ENCODE measurements at places on chromosomes 7 and 10.

DNA sequence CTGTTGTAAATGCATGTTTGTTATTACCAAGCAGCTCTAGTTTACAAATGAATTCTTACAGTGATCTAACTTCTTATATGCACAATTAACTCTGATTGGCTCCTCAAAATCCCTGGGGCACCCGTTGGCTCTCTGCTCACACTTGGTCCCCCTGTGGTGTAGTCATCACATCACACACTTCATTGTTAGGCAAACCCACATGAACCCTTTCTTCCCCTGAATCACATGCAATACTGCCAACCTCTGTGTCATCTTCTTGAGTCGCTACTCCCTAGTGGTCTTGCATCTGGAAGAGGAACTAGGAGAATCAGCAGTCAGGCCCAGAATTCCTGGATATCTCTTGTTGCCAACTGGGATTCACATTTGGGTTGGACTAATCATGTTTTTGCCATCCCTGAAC is 73.1 kb downstream of the CD36 start:
- peak; percentile 34 for DNase-seq

- no peak for DNase-seq
These were observed 35.9 kb upstream of the AP5Z1 start for GRCh38 chr7:4739528-4739992.

DNA sequence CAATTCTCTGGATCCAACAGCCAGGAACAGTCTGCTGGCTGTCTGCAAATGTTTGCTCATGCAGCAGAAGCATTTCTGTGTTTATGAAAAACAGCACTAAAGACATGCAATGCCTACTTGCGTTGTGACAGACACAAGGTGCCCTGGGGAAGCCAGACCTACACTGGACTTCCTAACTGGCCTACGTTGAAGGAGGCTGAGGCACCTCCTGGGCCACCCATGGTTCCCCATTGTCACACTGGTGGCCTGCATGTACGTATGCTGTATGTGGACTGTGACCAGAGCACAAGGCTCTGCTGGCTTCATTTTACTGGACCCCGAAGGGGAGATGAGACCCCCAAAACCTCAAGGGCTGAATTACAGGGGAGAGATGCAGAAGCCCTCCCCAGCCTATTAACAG is 27.7 kb downstream of the PSAP start:
- no peak for DNase-seq

DNA sequence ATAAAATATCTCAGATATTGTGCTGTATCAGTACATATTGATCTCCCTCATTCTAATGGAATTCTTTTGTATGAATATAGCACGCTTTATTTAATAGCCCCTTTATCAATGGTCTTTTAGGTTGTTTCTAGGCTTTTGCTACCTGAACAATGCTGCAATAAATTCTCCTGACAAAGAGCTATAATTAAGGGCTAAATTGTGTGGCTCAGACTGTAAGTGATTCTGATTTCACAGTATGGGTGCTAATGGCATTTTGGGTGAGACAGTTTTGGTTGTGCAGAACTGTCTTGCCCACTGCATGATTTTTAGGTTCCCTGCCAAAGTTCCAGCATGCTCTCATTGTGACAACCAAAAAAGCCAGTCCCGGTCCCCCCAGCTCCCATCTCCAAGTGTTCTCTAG is 363.2 kb downstream of the REEP3 start:
- no peak for DNase-seq

DNA sequence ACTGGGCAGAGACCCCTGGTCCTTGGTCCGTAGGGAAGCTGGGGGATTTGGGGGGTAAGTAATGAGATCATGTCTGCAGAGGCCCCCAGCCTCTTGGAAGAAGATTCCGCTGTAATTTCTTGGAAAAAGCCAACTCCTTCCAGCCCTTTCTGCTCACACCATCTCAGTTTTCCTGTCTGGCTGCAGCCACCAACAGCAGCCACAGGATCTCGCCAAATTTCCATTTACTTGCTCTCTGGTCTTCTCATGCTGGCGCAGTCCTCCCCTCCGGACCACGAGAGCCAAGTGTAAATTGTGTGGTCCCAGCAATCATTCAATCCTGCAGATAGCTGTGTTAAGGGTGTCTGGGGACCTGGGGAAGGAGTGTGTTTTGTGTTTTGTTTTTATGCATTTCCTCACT is 49.6 kb downstream of the ASB13 start:
- DNase-seq, result no peak

GRCh38 chr10:102951316-102951715 is 33.2 kb downstream of the CNNM2 start:
- DNase-seq, result peak; percentile 34

DNA sequence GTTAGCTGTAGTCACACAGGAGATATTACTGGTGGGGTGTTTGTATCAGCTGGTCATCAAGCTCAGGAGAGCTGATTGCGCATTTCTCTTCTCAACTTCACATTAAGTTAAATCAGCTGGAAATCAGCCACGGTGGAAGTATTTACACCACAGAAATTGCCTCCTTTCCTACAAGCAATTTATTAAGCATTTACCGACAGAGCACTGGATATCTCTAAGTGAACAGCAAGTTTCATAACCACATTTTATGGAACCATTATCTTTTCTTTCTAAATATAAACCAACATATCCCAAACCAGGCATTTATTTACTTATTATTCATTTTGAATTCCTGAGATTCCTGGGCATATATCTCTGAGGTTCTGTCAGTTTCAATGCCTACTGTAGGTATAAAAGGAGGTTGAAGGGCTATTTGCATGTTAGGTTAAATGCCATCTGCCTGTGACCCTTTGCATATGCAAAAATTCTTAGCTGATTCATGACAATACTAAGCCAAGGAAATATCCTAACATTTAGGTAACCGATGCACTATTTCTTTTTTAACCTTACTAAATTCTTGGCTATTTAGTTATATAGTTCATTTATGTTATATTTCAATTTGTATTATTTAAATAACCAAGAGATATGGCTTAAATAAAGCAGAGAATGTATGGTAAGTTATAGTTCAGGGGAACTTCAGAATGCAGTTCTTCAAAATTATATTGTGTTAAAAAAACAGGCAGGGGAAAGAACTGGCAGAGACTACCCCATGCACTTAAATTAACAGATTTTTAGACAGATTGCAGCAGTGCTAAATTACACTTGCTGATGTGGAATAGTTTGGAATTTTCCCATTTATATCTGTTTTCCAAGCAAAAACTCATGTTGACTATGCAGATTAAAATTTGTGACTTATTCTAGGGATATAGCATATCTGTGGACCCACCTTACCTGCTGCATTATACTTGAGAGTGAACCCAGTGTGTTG is 56.8 kb downstream of the DYNC1I1 start:
- no peak for DNase-seq

DNA sequence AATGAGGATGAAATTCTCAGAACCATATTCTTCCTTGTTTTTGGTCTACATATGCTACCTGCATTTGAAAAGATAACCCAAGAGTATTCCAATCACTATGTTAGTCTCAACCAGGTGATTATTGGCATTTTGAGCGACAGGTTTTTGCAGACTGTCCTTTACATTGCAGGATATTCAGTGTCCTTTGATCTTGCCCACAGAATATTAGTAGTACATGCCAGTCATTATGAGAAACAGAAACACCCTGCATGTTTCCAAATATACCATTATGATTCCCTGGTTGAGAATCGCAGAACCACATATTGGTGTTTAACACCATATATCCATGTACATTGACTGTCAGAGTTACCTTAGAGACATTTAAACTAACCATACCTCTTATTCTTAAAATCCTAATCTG is 30.6 kb downstream of the TMEM243 start:
- no peak for DNase-seq

GRCh38 chr10:73413108-73413527 is 740 bp downstream of the ANXA7 start:
- DNase-seq, result no peak

DNA sequence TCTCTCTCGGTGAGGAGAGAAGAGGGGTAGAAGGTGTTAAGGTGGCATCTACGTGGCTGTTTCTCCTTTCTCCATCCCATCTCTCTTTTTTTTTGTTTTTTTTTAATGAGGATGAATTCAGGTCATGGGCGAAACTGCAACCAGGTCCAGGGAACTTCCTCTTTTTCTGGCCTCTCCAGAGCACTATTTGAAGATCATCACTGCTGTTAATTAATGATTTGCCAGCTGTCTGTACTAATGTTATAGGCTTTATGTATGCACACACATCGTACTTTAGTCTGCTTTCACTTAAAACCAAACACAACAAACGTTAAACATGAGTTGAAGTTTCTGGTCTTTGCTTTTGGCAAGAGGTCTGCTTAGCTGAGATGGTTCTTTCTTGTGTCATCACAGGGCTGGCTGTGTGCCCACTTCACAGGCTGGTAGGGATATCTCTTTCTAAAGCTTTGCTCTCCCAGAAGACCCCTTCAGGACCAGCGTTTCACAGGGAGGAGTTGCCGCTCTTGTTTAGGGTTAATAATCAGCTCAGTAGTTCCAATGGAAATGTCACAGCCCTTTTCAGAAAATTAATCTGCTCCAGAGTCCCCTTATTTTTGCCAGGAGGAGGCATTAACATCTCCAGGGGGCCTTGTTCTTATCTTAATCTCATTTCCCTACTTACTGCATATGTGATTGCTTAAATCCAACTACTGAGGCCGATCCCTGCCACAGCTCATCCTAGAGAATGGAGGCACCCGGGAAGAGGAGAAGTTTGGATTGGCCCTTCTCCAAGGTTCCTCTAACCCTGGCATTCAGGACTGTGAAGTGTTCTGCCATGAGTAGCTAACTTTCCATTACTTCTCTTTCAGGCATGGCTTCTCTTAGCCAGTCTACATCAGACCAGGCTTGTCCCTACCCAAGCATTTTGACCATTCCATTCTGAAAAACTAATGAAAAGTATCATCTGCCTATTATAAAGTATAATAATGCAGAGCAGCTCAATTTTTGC is 273.9 kb upstream of the NFE2L3 start:
- DNase-seq, result peak; percentile 39

- peak; percentile 71 for DNase-seq
These were observed 134.6 kb upstream of the NPSR1 start for GRCh38 chr7:34523226-34523918.

DNA sequence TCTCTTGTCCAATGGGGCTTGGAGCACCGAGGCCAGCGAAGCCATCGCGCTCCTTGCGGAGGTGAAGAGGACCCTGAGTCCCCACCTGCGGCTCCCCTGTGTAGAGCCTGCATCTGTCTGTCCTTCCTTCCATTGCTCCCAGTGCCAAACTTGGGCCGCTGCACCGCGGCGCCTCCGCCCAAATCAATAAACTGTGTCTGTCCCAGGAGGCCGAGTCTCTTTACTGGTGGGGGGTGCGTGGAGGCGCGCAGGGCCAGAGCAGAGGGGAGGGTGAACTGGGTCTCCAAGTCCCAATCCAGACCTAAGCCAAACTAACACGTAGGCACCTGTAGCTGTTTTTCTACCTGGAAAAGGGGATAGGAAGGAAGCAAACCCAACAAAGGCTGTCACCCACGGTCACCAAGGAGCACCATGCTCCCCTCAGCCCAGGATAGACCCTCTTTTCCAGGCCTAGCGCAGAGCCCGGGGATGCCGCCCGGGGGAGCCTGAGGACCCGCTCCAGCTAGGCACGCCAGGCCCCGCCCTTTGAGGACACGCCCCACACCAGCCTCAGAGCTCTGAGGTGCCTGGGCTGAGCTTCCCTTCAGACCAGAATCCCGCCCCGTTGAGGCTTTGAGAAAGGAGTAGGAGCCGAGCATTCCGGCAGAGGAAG is 1.2 kb upstream of the CHAT start:
- no peak for DNase-seq

GRCh38 chr10:79247373-79248137 is 99.7 kb upstream of the PPIF start:
- DNase-seq, result no peak

DNA sequence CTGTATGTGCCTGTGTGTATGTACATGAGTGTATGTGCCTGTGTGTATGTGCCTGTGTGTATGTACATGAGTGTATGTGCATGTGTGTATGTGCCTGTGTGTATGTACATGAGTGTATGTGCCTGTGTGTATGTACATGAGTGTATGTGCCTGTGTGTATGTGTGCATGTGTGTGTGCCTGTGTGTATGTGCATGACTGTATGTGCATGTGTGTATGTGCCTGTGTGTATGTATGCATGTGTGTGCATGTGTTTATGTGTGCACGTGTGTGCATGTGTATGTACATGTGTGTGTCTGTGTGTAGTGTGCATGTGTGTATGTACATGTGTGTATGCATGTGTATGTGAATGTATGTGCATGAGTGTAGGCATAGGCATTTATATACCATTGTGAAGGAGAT is 274.8 kb downstream of the ADARB2 start:
- DNase-seq, result no peak

DNA sequence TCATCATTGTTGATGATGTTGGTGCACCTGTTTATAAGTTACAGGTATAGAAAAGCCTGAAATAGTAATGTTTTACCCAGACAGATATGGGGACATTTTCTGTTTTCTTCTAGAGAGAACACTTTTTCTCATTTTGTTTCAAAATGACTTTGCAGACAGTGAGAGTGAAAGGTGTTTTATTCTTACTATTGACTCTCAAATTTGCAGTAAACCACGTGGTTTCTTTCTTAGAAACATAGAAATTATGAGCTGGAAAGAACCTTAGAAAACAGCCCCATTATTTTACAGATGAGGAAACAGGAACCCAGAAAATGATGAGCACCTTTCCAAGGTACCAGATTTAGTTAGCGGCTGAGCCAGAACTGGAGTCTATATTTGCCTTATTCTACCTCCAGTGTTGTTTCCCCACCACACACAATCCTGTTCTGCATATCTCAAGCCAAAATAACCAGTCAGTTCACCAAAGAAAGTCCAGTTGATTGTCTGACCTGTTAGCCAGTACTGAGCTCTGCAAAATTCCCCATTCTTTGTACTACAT is 138.9 kb upstream of the AHR start:
- DNase-seq, result no peak

DNA sequence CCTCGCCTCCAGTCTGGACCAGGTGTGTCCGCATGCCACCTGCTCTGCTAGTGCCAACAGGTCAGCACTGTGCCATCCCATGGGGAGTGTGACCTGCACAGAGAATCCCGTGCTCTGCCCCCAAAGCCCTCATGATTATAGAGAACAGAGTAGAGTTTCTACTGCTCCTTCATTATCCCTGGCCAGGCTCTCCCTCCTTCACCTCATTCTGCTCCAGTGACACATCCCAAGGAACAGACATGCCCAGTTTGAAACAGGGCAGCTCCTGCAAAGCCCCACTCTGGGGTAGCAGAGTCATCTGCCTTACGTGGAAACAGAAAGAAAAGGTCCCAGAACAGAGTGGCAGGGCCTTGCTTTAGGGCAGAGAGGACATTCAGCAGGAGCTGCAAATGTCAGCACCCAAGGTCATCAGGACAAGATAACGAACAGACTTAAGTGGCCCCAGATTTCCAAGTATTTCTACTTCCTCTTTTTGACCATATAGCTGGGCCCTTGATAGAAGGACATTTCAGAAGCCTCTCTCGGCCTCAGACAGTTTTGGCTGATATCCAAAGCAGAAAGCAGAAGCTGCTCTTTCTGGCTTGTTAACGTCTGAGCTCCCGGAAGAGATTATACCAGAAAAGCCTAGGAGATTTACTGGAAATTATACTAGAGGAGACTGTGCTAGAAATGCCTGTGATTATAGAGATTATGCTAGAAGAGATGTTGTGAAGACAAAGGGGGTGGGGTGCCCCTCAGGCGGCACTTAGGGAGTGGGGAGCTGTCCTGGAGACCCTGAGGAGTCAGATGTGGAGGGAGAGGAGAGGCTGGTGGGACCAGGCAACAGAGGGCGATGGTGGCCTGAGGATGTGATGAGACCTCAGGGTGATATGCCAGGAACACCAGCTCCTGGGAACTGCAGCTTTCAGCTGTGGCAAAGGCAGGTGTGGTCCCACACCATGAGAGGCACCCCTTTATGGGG is 12.6 kb downstream of the TMEM176B start:
- DNase-seq, result no peak
